ENCODE measurements at places on chromosomes 3 and 15. TPM values are rescaled to one million over a fixed set of nuclear protein-coding genes. Genes with fewer than 3 reads are reported as not detected.

DNA sequence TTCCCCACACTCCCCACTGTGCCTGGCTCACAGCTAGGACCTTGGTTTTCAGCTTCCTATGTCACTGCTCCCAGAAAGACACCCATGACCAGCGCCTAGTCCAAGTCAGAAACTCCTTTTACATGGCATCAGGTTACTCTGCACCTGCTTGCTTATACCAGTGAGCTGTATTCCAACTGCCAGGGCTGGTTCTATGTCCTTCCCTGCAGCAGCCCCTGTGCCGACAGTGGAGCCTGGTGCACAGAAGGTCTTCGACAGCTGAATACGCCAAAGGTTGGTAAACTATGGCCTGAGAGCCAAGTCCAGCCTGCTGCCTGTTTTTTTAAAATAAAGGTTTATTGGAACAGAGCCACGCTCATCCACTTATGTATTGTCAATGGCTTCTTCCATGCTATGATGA, 102.5 kb downstream of the IQSEC1 start:
- H3K27ac ChIP-seq, result no peak overlapping the region
- DNase-seq, result no peak
- H3K36me3 ChIP-seq, result no peaks in the 10 kb centered on the region
- H3K4me3 ChIP-seq, result no peak overlapping the region
- no peaks in the 10 kb centered on the region for H3K27me3 ChIP-seq
- peaks cover 13% of the 10 kb centered on the region for H3K4me1 ChIP-seq

- H3K27me3 ChIP-seq, result no peaks in the 10 kb centered on the region
- H3K27ac ChIP-seq, result peak overlapping the region; percentile 65
- no peak overlapping the region for H3K4me3 ChIP-seq
These were observed 159.0 kb upstream of the IL12A start for GRCh38 chr3:159829539-159830227.

The GPR27 gene
- 0.79 TPM for total RNA-seq

DNA sequence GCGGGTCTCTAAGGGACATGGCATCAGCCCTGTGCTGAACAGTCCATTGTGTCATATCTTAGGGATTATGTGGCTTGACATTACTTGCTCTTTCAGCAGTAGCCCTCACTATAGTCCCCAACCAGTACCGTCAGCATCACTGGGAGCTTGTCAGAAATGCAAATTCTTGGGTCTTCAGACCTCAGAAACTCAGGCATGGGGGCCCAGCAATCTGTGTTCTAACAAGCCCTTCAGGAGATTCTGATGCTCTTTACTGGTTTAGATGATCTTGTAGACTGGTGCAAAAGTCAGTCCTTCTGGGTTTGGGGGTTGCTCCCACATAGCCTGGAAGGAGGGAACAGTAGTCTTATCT, 39.0 kb upstream of the TRAK1 start:
- no peaks in the 10 kb centered on the region for H3K27me3 ChIP-seq
- no peaks in the 10 kb centered on the region for H3K36me3 ChIP-seq
- H3K4me3 ChIP-seq, result no peak overlapping the region
- no peak for DNase-seq

The RASGRF1 gene
- 0.14 TPM for total RNA-seq

- no peaks in the 10 kb centered on the region for H3K36me3 ChIP-seq
- peaks cover 12% of the 10 kb centered on the region for H3K4me1 ChIP-seq
These were observed 37.2 kb downstream of the CMSS1 start for GRCh38 chr3:99854756-99855298.

GRCh38 chr3:149375501-149376196, 1.8 kb downstream of the TM4SF1 start:
- H3K4me3 ChIP-seq, result peak overlapping the region; percentile 38
- H3K4me1 ChIP-seq, result peaks cover 45% of the 10 kb centered on the region
- DNase-seq, result no peak

The CASR gene
- total RNA-seq, result not detected

GRCh38 chr3:24605511-24606028, 110.9 kb upstream of the THRB start:
- no peak overlapping the region for H3K4me3 ChIP-seq
- H3K4me1 ChIP-seq, result no peaks in the 10 kb centered on the region
- DNase-seq, result no peak
- H3K36me3 ChIP-seq, result no peaks in the 10 kb centered on the region
- no peak overlapping the region for H3K27ac ChIP-seq
- H3K27me3 ChIP-seq, result no peaks in the 10 kb centered on the region

The SLC24A1 gene
- 5.8 TPM for total RNA-seq

DNA sequence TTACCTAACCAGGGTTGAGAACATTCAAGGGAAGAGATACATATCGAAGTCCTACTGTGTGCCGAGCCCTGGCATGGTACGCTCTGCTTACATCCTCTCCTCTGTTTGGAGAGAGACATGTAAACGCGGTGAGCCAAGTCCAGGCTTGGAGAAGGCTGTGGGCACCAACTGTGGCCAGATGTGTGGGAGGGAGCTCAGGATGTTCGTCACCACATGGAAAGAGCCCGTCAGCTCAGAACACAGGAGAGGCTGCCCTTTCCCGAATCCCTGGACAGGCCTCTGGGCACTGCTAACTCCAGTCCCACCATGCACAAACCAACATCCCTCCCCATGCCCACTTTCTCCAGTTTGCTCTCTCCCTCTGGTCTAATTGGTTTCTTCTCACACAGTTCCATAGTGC, 43.0 kb downstream of the MESD start:
- DNase-seq, result no peak
- no peak overlapping the region for H3K4me3 ChIP-seq
- no peaks in the 10 kb centered on the region for H3K4me1 ChIP-seq
